ENCODE measurements at places on chromosomes 6 and 20.

DNA sequence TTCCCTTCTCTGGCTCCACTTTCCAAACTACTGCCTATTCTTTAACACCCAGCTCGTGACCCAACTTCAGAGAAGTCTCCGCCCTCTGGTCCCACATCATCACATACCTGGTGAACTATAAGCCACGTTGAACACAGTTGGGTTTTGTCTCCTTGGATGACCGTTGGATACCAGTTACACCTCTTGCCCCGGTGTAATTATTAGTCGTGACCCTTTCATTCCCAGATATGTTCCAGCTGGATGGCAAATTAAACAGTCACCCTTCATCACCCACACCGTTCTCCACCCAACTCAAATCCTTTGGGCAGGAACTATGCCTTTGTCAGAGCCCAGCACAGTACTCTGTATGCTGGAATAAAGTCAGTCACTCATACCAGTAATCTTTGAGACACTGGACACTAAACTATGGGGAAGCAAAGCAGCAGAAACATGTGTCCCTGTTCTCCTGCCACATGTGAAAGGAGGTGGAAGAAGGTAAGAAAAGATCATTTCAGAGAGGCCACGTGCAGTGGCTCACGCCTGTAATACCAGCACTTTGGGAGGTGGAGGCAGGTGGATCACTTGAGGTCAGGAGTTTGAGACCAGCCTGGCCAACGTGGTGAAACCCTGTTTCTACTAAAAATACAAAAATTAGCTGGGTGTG is 22.5 kb downstream of the PLAGL2 start:
- no peak for DNase-seq

GRCh38 chr20:6605055-6605935 is 162.2 kb upstream of the BMP2 start:
- no peak for DNase-seq

GRCh38 chr6:164124986-164125385 is 710.5 kb downstream of the QKI start:
- DNase-seq, result no peak

- DNase-seq, result no peak
Observed at GRCh38 chr6:127518710-127519468, at the start of gene MTCL3. MTCL3 (minus strand) TSS chr6:127519335.

DNA sequence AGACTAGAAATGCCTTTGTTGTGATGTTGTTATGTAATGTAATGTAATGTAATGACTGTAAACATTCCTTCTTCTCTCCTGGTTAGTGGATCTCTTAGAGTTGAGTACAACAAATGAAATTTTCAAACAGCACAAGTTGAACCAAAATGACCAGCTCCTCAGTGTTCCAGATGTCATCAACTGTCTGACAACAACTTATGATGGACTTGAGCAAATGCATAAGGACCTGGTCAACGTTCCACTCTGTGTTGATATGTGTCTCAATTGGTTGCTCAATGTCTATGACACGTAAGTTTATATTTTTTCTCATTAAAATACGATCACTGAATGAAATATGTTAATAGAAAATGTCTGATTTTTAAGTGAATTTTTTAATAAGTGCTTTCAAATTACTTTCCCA is 496.7 kb downstream of the UTRN start:
- no peak for DNase-seq

GRCh38 chr6:144302701-144303372 is 17.7 kb downstream of the UTRN start:
- DNase-seq, result no peak

DNA sequence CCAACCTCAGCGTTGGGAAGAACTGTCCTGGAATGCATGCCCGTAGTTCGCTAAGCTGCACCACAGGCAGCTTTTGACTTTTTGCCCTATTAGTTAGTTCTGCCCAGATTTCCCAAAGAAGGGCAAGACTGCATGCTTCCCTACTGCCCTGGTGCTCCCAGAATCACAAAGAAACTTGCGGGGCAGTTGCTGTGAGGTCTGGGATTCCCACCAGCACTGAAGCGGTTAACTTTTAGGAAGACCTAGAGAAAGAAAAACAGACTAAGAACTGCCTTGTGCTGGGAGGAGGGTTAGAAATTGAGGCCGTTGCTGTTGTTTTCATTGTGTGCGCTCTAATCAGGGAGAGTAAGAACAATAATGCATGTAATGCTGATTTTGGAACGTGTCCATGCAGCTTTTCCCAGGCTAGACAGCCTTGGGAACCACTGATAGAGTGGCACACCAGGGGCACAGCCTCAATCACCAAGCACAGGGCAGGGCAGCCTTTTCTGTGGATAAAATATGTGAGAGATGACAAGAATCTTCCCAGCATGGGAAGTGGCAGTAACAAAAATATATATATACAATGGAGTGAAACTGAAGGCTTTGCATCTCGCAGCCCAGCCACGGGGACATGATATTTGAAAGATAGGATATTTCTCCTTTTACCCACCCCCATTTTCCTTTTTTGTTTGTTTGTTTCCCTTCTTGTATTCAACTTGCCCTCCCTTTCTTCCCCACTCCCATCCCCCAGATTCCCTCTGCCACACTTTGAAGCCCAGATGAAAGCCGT is 137.7 kb upstream of the HEY2 start:
- DNase-seq, result no peak

- no peak for DNase-seq
Observed at GRCh38 chr6:104606361-104606760, 253.4 kb downstream of the HACE1 start.

- DNase-seq, result no peak
Observed at GRCh38 chr6:94636780-94637385, 940.5 kb upstream of the MANEA start.

GRCh38 chr6:40042232-40042631 is 108.0 kb upstream of the MOCS1 start:
- DNase-seq, result no peak
